ENCODE measurements at places on chromosomes 1 and 21.
A peak's percentile ranks its signal among the peaks of the same experiment; 100 is the strongest.

- H3K27me3 ChIP-seq = peaks cover 49% of the 10 kb centered on the region
- H3K36me3 ChIP-seq = no peaks in the 10 kb centered on the region
- no peak for DNase-seq
Measured at GRCh38 chr1:6239213-6239752, 3.5 kb upstream of the ICMT start.

- no peak overlapping the region for H3K4me3 ChIP-seq
- H3K4me1 ChIP-seq = no peaks in the 10 kb centered on the region
- H3K27ac ChIP-seq = no peak overlapping the region
- no peak for DNase-seq
Measured at GRCh38 chr1:28180306-28181305, 4.1 kb upstream of the PTAFR start.

DNA sequence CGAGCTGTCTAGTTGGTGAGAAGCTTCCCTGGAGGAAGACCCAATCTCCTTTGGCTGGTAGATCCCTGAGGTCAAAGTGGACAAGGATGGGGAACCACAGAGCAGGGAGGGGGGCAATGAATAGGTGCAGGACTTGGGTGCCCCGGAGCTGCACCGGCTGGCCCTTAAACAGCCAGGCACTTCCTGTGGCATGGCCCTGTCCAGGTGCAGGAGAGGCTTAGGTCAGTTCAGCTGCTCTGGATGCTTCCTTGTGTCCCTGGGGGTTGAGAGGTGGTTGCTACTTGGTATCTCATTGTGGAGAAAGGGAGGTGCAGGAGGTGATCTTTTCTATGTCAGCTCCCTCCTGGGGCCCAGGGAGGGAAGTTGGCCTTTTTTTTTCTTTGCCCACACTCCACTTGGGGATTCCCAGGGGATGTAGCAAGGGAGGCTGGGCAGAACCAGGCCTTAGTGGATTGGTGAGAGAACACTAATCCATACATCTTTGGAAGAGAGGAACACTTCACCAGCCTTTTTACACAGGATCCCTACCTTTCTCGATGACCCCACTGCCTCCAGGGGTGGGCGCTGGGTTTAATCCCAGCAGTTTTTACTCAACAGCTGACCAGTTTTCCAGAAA lies 1.2 kb upstream of the ST3GAL3 start:
- H3K36me3 ChIP-seq = peaks cover 44% of the 10 kb centered on the region
- H3K4me1 ChIP-seq = peaks cover 12% of the 10 kb centered on the region
- H3K27ac ChIP-seq = no peak overlapping the region
- no peak for DNase-seq
- no peaks in the 10 kb centered on the region for H3K27me3 ChIP-seq
- no peak overlapping the region for H3K4me3 ChIP-seq

DNA sequence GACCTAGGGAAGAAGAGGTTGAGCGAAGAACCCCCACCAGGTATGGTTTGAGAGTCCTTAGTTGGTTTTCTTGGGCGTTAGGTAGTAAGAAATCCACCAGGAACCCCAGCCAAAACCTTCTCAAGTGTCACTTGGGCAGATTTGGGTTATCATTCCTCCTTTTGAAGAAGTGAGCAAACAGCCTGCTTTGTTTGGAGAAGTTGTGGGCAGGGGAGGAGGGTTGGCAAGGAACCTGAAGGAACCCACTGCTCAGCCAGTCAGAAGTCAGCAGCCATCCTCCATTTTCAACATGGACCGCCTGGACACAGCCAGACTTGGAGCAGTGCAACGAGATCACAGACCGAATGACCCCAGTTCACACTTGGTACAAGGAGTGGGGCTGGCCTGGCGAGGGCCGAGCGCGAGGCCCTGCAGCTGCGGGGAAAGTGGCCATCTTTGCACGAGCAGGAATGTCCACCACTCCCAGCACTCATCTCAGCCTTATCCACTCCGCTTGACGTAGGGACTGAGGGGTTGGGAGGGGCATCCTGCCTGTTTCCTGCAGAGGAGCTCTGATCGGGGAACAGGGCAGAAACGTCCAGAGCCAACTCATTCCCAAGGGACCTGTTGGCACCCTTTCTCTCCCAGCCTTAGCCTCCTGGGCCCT lies 7.2 kb downstream of the ADPRS start:
- no peak for DNase-seq
- peak overlapping the region; percentile 40 for H3K27ac ChIP-seq
- H3K36me3 ChIP-seq = peaks cover 49% of the 10 kb centered on the region
- no peak overlapping the region for H3K4me3 ChIP-seq
- peaks cover 16% of the 10 kb centered on the region for H3K4me1 ChIP-seq

GRCh38 chr1:21050031-21050430 lies 126.7 kb downstream of the EIF4G3 start:
- H3K27ac ChIP-seq = no peak overlapping the region
- no peaks in the 10 kb centered on the region for H3K36me3 ChIP-seq
- H3K4me1 ChIP-seq = no peaks in the 10 kb centered on the region
- DNase-seq = no peak
- H3K4me3 ChIP-seq = no peak overlapping the region

Measured in upper lobe of right lung (tissue), 1 donor.